ENCODE measurements at places on chromosomes 16 and 17.

DNA sequence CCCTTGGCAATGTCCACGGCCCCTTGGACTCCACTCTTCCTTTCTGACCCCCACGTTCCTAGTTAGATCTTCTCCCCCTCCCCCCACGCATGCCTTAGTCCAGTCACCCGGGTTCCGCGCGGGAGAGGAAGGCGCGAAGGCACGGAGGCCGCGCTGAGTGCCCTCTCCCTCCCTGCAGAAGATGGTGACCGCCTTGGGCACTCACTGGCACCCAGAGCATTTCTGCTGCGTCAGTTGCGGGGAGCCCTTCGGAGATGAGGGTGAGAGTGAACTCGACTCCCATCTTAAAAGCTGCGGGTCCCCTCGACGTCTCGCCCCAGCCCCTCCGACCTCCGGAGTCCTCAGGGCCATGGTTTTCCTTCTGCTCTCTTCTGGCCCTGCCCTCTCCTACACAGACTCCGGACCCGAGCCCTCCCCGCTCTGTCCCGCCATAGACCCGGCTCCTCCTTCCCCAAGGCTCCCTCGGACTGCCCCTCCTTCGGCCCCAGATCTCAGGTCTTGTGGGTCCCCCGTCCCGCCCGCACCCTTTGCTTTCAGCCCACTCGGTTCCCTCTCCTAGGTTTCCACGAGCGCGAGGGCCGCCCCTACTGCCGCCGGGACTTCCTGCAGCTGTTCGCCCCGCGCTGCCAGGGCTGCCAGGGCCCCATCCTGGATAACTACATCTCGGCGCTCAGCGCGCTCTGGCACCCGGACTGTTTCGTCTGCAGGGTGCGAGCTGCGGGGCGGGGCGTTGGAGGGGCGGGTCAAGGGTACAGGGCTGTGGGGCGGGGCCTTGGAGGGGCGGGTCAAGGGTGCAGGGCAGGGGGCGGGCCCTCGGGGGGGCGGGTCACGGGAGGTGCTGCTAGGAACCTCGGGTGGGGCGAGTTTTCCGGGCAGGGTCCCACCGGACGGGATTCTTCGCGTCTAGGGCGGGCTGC is 4.6 kb downstream of the TGFB1I1 start:
- DNase-seq: no peak

GRCh38 chr17:61260071-61260797 is 139.4 kb upstream of the TBX2 start:
- no peak for DNase-seq

- DNase-seq: no peak
Observed at GRCh38 chr16:58456193-58456592, 43.8 kb upstream of the NDRG4 start.

DNA sequence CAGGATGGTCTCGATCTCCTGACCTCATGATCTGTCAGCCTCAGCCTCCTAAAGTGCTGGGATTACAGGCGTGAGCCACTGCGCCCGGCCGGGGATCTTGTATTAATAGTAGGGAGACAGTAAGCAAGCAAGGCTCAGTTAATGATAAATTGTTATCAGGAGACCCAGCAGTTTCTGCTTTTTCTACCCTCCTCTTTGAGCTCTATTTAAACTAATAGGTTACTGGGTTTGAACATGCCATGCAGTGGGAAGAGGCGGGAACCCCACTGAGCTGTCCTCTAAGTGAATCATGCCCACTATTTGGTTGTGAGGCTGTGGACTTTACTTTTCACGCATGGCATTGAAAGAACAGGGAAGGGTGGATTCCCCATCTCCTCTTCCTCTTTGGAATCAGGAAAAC is 223.9 kb downstream of the WWOX start:
- DNase-seq: peak; percentile 18

GRCh38 chr16:4698321-4699045 is 5.1 kb downstream of the NUDT16L1 start:
- no peak for DNase-seq

GRCh38 chr17:49194297-49194607 is 16.1 kb downstream of the GNGT2 start:
- DNase-seq: no peak

GRCh38 chr17:31882571-31882970 is 18.9 kb downstream of the UTP6 start:
- no peak for DNase-seq

DNA sequence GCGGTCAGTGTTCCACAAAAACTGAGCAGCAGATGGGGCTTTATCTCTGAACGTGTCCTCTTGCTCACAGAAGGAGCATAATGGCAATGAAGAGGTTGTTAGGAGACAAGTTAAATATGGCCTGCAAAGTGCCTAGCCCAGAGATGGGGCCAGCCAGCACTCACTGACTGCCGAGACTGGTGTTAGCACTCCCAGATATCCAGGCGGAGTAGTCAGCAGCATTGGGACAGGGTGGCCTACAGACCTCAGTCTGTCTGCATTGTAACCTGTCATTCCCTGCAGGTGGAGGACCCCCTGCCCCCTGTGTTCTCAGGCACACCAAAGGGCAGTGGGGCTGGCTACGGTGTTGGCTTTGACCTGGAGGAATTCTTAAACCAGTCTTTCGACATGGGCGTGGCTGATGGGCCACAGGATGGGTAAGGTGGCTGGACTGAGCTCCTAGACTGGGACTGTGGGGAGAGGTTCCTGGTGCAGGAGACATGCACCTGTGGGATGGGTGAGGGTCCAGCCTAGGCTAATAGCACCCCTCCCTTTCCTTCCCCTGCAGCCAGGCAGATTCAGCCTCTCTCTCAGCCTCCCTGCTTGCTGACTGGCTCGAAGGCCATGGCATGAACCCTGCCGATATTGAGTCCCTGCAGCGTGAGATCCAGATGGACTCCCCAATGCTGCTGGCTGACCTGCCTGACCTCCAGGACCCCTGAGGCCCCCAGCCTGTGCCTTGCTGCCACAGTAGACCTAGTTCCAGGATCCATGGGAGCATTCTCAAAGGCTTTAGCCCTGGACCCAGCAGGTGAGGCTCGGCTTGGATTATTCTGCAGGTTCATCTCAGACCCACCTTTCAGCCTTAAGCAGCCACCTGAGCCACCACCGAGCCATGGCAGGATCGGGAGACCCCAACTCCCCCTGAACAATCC is 4.2 kb downstream of the MFAP4 start:
- no peak for DNase-seq

DNA sequence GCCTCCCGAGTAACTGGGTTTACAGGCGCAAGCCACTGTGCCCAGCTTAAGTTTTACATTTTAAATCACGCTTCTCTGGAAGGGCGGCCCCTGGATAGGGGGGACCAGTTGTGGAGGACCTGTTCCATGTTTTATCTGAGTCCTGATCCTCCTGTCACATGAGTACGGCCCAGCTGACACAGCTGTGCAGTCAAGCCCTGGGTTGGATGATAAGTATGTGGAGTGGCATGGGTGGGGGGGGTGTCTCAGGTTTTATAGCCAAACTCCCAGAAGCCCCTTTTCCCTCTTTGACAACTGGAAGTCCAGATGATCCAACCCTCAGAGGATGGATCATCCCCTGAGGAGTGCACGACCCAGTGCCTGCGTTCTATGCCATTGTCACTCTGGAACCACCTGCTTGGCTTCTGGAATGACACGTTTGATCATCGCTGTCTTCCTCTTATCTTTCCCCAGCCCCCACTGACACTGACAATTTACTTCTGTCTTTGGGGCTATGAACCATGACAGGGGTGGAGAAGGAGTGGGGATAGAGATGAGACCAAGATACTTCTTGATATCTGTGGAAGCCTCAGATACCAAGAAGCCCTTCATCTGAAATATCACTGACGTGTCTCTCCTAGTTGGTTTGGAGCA is 191.2 kb downstream of the MSI2 start:
- no peak for DNase-seq

DNA sequence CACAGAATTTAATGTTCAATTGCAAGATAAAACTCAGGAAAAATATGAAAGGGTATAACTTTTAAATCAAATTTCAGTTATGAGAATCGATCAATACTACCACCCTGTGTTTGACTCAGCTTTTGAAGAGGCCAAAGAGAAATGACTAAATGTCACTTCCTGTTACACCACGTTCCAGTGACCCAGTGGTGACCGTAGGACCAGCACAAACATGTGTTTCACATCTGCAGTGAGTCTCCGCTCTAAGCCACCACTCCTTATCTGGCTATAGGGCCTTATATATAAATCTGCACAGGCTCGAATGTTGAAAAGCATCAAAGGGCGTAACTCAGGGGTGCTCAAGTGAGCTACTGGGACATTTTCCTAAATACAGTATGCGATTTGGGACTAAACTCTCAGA is 36.1 kb downstream of the CYB5D2 start:
- DNase-seq: no peak

- no peak for DNase-seq
Observed at GRCh38 chr17:57788725-57789124, 43.6 kb upstream of the CCDC182 start.

GRCh38 chr16:67198238-67198734 is 645 bp upstream of the ELMO3 start:
- no peak for DNase-seq

- DNase-seq: no peak
Observed at GRCh38 chr17:4658478-4659305, 17.2 kb upstream of the ALOX15 start.

- no peak for DNase-seq
Observed at GRCh38 chr17:44610871-44611270, 45.4 kb upstream of the MEIOC start.
